GM04504 (cell line): ENCODE measurements at places on chromosomes 12 and 14.

DNA sequence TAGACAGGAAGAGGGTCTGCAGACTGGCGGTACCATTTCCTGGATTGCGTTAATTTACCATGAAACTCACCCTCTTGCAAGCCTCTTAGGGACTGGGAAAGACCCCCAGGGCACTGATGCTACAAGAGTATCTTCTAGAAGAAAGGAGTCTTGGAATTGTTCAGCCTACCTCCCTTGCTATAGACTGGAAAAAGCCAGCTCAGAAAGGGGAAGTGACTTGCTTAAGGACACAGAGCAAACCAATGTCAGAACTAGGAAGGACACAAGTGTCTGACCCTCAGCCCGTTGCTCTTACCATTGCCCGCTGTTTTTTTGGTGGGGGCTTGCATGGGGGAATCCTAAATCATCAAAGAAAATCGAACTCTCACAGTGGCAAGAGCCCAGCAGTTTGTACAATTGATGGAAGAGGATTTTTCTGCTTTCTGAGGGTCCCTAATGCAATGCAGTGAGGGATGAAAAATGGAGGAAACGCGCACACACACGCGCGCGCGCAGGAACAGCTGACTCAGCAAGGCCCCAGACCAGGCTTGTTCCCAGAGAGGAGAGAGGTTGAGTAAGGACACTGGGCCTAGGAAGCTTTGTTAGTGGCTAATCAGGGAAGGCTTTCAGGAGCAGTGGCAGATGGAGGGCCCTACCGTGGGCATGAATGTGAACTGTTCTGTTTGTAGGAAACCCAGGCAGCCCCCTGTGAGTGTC is 50.9 kb downstream of the RIN3 start:
- DNase-seq, result no peak

DNA sequence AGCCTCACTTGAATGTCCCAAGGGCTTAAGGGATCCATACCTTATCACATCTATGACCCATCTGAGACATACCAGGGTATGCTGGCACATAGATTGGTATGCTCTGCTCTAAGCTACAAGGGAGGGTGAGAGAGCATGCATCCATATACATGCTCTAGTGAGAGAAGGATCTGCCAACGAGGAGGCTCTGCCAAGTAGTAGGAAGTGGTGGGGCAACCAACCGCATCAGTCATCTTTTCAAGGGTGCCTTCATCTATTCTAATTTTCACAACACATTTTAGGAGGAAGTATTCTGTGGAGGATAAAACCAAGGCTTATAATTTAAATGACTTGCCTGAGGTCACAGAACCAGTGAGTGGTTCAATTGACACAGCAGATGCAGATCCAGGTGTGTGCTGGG is 6.6 kb upstream of the PPM1A start:
- DNase-seq, result no peak

GRCh38 chr12:123601602-123602489 is at the start of gene DDX55:
DDX55 (plus strand) TSS chr12:123602099; CDS start chr12:123602149, 50 bp downstream.
- peak; percentile 67 for DNase-seq

DNA sequence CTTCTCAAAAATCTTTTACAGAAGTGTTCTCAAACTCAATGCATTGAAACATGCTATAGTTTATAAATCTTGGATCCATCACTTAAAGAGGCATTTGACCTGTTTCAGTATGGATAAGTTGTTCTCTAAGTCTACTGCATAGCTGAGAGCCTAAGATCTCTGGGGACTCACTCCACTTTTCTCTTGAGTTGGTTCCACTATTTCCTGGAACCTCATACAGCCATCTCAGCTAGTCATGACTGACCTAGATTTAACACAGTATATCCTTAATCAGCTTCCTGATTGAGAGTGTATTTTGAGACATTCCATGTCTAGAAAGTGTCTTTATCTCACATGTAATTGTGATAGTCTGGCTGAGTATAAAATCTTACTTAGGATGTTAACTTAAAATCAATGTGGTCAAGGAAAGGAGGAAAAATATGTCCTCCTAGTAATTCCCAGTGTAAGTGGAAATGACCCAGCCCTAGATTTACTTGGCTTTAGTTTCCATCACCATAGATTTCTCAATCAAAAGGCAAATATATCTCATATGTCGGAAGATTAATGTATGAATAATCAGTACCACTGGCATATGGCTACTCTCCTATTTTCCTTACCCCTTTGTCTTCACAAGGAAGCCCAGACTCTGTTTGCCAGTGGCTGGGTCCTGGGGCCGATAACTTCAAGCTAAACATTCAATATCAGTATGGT is 61.9 kb downstream of the KICS2 start:
- no peak for DNase-seq

- DNase-seq, result no peak
Measured at GRCh38 chr12:13179211-13180074, 17.1 kb upstream of the EMP1 start.

DNA sequence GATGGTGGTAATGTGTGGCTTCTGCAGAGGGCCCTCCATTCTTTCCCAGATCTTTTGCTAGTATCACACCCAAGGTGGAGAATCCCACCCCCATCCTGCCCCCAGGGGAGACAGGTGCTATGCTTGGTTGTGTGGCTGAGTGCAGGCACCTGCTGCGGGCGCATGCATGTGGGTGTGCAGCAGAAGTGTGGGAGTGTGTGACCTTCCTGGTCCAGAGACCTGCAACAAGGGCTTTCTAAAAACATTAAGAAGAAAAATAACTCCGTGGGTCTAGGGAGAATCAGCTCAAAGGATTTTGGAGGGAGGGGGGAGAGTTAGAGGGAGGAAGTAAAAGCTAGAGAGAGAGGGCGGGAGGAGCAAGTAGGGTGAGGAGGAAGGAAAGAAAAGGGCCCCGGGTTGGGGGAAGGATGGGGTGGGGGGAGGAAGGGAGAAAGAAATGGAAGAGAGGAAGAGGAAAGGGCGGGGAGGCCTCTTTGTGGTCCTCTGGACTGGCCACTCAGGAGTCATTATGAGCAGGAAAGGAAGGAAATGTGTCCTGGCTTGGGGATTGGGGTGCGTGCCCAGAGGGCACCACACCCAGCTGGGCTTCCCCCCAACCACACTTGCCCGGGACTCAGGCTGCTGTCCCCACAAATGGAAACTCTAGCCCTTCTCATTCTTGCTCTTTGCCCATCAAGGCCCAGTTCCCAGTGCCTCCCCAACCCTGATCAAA is 3.1 kb upstream of the FIGNL2 start:
- DNase-seq, result no peak

- DNase-seq, result no peak
Measured at GRCh38 chr12:6603095-6603567, 4.0 kb downstream of the CHD4 start.

DNA sequence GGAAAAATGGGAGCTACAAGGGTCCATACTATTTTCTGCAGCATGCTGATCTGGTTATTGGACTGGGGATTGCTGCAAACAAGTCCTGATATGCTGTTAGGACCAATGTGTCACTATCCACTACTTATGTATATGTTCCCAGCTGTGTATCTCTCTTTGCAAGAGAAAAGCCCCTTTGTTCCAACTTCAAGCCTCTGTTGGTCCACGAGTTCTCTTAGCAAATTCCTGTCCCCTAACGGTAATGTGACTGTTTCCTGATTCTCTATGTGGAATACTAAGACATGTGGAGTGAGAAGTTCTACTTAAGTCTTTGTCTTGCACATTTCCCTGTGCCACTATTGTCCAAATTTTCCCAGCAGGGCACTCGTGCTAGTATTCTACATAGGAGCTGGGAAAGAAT is 557.7 kb downstream of the FSCB start:
- DNase-seq, result no peak

DNA sequence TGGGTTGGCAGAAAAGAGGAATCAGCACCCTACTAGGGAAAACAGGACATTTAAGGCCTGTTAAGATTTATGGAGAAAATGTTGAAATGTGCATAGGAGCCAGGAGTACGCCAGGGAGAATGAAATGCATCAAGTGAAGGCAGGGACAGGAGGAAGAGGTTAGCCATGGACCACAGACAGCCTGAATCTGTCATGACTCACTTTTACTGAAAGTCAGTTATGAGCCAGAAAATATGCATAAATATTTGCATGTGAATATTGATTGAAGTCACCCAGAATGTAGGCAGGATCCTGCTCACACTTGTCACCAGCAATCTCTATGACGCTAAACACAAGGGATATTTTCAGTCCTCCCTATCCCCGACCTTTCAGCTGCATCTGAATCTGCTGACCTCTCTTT is 25.1 kb upstream of the CDK17 start:
- DNase-seq, result peak; percentile 97

DNA sequence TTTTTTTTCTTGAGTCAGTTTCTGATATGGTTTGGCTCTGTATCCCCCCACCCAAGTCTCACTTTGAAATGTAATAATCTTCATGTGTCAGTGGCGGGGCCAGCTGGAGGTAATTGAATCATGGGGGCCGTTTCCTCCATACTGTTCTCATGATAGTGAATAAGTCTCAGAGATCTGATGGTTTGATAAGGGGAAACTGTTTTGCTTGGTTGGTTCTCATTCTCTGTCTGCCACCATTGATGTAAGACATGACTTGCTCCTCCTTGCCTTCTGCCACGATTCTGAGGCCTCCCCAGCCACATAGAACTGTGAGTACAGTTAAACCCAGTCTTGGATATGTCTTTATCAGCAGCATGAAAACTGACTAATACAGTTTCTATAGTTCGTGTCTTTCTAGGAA is 42.9 kb downstream of the WNK1 start:
- no peak for DNase-seq

GRCh38 chr14:21528381-21529348 is 2.5 kb upstream of the SALL2 start:
- no peak for DNase-seq

DNA sequence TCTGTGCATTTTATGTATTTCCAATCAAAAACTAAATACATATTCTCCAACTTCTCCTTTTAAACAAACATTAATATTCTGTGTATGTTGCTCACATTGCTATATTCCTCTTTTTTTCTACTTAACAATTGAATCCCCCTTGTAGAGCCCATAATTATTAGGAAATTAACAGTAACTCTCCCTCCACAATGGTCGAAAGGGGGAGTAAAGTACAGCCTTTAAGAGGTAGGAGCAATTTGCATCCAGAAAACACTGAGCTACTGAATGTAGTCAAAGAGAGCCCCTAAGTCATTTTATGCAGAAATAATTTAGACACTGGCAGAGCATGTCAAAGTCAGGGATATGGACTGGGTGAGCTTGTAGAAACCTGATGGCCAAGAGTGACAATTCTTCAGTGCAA is 57.2 kb upstream of the SCN8A start:
- no peak for DNase-seq

DNA sequence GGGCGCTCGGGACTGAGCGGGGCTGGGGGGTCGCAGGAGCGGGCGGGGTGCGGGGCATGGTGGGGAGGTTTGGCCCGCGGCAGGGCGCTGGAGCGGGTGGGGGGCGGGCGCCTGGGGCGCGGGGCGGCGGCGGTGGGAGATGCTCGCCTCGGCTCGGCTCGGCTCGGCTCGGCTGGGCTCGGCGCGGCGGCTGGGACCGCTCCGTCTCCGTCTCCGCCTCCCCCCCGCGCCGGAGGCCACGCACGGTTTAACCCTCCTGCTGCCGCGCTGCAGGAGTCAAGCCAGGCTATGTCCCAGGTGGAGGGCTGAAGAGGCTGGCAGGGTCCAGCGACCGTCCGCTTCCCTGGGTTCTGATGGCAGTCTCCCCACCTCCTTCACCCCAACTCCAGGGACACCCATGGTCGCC is at the start of gene PIANP:
Gene PIANP, minus strand, starts transcription at position 170 of the 406 bp plus-strand sequence. CDS start 2,754 bp downstream, outside the sequence.
- DNase-seq, result no peak
